ENCODE measurements at places on chromosomes 13 and 19.
A peak's percentile ranks its signal among the peaks of the same experiment; 100 is the strongest.

DNA sequence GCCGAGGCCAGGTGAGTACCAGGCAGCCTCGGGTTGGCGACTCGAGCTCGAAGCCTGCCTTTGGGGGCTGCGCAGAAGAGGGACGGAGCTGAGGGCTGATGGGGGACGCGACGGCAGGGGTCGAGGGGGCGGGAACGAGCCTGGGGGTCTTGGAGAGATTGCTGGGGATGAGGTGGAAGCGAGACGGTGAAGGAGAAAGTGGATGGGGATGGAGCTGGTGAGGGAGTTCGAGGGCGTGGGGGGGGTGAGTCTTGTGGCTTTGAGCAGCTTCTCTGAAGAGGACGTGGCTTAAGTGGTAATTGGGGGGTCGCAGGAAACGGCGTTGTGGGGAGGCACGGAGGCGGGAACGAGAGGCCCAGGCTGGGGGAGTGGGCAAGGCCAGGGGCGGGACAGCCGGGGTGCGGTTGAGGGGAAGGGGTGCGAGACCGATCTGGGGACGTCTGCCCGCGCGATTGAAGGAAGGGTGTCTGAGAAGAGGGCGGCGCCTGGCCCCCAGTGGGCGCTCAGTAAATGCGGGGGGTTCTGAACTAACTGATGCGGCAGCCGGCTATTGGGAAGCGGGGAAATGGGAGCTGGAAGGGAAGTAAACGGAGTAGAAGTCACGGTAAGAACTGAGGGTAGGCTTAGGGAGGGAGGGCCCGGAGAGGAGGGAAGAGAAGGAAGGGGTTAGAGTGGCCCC, 426 bp downstream of the MYO9B start:
- peak; percentile 41 for DNase-seq

- no peak for DNase-seq
These were observed 294.8 kb downstream of the FOXO1 start for GRCh38 chr13:40371531-40372125.

GRCh38 chr13:111337206-111337605, 16.8 kb downstream of the TEX29 start:
- DNase-seq: no peak

GRCh38 chr19:42282819-42283187, 13.8 kb downstream of the CIC start:
- no peak for DNase-seq

DNA sequence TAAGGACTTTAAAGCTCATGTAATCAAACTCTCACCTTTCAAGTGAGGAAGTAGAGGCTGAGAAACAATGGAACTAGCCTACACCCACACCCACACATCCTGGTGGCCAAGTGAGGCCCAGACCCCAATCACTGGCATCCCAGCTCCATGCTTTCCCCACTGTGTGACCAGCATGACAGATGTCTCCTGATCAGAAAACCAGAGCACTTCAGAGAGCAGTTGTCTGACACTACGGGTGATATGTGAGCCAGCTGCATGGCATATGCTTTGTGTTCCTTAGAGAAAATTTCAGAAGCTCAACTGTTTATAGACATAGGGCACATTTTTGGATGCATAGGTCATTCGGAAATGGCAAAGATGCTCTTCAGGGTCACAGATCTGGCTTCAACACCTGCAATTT, 315.2 kb downstream of the NDFIP2 start:
- no peak for DNase-seq

DNA sequence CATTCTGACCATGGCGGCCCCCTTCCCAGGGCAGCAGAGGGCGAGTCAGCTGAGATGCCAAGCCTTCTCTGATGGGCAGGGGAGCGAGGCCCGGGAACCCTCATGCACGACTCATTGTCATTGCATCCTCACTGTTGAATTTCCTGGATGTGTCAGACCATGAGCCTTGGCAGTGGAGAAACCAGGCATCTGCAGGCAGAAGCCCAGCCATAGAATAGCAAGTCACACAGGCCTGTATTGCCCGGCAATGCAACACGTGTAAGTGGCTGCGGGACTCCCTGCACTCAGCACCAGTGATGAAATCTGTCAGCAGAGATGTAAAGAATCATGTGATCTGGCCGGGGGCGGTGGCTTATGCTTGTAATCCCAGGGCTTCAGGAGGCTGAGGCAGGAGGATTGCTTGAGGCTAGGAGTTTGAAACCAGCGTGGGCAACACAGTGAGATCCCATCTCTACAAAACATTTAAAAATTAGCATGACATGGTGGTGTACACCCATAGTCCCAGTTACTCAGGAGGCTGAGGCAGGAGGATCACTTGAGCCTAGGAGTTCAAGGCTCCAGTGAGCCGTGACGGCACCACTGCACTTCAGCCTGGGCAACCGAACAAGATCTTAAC, 199.7 kb downstream of the KATNAL1 start:
- DNase-seq: no peak

DNA sequence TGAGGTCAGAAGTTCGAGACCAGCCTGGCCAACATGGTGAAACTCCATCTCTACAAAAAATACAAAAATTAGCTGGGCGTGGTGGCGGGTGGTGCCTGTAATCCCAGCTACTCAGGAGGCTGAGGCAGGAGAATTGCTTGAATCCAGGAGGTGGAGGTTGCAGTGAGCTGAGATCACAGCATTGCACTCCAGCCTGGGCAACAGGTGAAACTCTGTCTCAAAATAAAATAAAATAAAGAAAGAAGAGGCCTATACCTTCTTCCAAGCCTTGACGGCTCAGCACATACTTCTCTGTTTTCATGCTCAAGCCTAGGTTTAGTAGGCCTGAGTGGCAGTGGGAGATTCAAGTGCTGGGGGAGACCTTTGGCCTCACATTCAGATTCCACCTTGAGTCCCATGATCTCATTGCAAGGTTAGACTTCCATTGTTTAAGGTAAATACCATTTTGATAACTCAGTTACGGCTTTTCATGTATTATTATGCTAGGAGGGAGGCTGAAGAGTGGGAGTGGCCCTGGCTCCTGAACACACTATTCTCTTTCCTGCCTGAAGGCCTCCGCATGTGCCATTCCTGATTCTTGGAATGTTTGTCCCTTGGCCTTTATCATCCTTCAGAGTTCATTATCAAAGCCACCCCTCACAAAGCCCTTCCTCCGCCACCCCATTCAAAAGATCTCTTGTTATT, 1.6 kb upstream of the SPINT2 start:
- no peak for DNase-seq

DNA sequence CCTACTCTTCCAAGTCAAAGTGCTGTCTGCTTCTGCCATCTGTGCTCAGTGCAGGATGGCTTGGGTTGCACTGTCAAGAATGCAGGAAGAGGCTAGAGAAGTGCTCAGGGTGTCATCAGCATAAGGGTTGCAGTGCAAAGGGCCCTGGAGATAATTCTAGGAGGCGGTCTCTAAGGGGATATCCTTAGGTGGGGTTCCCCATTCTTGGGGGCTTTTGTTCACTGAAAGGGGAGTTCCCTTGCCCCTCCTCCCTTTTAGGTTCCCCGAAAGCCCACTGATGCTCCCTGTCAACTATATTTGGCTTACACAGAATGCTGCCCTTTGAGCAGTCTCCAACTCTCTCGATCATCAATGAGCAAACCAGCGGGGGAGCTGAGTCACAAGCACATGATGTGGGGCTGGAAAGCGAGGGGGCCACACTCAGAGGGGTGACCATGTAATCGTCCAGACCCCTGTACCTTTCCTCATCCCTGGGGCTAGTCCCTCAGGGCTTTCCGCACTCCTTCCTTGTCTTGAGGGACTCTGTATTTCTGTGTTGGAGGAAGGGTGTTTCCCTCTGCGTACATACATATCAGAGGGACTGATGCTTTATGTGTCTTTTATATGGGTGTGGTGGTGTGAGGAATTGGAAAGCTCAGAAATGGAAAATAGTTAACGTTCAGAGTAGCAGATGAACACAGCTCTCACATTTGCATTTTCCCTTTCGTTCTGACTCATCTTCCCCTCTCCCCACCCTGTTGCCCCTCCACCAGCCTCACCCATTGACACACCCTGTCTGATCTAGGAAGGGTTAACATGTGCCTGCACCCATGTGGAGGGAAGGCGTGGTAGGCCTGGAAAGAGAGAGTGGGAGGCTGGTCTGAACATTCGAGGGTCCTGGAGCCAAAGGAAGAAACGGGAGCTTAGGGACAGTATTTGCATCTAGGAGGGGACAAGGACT, 6.7 kb downstream of the ZBTB32 start:
- peak; percentile 76 for DNase-seq

DNA sequence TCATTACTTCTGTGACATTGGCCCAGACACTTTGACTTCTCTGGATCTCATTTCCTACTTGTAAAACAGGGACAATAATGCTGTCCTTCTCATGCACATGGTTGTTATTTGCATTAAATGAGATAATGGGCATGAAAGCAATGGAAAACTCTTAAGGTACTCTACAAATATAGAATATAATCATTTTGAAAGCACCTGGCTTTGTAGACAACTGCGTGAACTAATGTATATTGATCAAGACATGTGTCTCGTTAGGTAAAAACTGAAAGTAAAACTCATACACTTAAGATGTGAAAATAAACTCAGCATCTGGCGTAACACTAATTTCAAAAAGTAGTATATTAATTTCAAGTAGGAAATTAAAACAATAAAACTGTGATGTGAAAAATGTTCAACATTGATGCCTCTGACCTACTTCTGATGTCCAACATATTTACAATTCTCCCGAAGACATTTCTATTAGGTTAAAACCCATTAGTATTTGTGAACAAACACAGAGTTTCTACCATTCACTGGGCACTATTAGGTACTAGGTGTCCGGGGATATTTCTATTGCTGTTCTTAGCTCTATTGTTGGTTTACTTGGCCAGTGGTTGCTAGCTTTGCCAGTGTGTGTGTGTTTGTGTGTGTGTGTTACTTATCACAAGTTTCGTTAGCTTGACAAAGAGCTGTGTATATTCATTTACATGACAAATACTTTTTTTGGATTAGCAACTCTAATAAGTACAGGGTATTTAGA, 220.5 kb downstream of the KCNRG start:
- no peak for DNase-seq

DNA sequence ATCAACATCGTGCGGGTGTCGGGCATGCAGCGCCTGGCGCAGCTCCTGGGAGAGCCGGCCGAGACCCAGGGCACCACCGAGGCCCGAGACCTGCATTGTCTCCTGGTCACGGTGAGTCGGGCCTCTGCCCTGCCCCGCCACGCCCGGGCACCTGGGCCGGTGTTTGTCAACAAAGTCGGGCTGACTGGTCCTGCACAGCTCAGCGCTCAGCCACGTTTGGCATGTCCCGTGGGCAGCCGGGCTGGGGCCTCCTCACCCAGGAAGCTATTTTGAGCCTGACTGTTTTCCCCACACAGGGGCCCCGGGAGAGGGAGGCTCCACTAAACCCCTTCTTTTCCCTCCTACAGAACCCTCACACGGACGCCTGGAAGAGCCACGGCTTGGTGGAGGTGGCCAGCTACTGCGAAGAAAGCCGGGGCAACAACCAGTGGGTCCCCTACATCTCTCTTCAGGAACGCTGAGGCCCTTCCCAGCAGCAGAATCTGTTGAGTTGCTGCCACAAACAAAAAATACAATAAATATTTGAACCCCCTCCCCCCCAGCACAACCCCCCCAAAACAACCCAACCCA, 1.3 kb downstream of the GADD45B start:
- DNase-seq: no peak

DNA sequence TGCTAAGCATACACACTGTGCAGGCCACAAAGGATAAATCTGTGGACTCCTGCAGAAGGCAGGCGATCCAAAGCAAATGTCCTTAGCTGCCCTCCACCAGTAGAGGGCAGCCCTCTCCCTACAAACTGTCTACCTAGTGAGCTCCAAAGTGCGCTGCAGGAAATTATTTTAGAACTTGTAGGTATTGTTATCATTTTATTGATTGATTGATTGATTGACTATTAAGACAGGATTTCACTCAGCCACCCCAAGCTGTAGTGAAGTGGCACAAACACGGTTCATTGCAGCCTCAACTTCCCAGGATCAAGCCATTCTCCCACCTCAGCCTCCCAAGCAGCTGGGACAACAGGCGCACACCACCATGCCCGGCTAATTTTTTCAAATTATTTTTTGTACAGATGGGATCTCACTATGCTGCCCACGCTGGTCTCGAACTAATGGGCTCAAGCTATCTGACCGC, 37.3 kb downstream of the RNF6 start:
- peak; percentile 46 for DNase-seq

DNA sequence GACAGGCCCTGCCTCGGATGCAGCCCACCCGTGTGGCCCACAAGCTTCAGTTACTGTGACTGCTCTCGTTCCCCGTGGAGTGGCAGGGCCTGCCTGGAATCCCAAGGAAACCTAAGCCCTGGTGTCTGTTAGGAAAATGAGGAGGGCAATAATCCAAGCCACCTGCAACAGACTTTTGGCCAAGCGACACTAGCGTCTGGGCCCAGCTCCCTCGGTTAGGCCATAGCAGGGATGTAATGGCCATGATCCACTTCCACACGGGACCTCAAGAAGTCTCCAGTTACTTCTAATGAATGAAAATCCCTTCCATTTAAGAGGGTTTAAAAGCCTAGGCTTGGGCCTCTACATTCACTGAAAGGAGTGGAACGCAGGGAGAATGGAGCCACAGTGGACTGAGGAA, 8.9 kb downstream of the ZC3H4 start:
- no peak for DNase-seq

DNA sequence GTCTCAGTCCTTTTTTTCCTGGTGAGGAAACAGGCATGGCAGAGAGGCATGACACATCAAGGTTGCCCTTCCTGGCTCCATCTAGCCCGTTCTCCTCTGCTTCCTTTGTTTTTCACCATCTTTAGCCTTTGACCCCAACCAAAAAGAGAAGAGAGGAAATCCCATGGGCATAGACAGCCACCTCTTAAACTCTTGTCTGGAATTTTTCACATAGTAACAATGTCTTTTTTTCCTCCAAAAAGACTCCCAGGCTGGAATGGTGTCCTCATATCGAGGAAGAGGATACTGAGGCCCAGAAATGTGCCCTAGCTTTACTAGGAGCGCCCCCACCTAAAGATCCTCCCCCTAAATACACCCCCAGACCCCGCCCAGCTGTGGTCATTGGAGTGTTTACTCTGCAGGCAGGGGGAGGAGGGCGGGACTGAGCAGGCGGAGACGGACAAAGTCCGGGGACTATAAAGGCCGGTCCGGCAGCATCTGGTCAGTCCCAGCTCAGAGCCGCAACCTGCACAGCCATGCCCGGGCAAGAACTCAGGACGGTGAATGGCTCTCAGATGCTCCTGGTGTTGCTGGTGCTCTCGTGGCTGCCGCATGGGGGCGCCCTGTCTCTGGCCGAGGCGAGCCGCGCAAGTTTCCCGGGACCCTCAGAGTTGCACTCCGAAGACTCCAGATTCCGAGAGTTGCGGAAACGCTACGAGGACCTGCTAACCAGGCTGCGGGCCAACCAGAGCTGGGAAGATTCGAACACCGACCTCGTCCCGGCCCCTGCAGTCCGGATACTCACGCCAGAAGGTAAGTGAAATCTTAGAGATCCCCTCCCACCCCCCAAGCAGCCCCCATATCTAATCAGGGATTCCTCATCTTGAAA, at the start of gene GDF15:
TSS of gene GDF15 (plus strand) at position 484 of the 868 bp plus-strand sequence. CDS start at position 516, 32 bp downstream.
- DNase-seq: peak; percentile 24

DNA sequence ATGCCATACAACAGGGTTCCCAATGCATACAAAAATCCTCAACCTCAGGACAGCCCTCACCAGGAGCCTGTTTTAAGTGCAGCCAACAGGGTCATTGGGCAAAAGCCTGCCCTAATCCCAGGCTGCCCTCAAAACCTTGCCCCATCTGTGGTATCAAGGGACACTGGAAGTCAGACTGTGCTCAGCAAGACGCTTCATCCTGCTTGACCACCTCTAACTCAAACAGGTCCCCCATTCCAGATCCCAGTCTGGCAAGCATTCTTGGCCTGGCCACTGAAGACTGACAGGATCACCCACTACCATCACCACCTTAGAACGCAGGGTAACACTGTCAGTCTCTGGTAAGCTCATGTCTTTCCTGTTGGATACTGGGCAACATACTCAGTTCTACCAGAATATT, 15.0 kb upstream of the ZSCAN4 start:
- no peak for DNase-seq

Measured in stimulated activated naive B cell treated with anti-CD40 and anti-IgM and Interleukin-4, amounts not matched to agents 10 μg/mL and 1 μg/mL and 100 μg/mL, for 72 hours (primary cell).